ENCODE measurements at places on chromosomes 2 and 18.

DNA sequence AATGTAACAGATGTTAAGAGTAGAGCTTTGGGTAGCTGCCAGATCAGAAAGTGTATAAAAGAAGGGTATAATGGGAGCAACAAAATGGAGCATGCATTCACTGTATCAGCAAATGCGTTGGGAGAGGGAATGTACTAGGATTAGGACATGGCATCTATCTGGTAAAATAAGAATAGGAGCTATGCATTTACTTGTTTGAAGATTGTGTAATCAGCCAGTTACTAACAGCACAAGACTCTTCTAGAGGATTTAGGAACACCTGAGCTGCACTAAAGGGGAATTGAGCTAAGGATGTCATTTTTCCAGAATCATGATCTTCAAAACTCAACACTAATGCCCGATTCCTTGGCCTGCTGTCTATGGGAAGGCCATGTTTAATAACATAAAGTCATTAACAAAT, 394.2 kb upstream of the TNP1 start:
- DNase-seq = no peak

GRCh38 chr18:71784777-71785176, 759.4 kb downstream of the CBLN2 start:
- no peak for DNase-seq

- no peak for DNase-seq
These were observed 11.8 kb downstream of the RND3 start for GRCh38 chr2:150475479-150476250.

- DNase-seq = no peak
These were observed 1.8 kb upstream of the ABCA12 start for GRCh38 chr2:215140166-215140707.

DNA sequence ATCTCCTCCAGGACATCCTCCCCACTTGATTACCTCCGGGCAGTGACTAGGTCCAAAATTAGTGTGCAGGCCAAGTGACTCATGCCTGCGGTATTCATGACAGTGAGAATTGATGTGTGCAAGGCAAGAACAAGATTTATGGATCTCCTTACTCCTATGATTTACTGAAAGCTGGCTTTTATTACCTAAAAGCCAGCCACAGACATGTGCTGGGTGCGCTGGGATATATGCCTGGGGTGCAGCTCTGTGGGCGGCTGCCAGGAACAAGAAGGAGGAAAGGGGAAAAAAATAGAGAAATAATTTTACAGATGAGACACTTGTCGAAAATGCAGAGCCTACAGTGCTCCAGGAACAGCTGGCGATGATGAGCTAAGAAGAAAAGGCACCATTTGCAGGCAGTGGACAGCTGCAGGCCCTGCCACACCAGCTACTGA, 359.3 kb downstream of the CMPK2 start:
- no peak for DNase-seq

- no peak for DNase-seq
These were observed 159.8 kb upstream of the PIEZO2 start for GRCh38 chr18:11309172-11309571.

GRCh38 chr2:12487253-12488004, 229.3 kb upstream of the TRIB2 start:
- DNase-seq = no peak

GRCh38 chr2:170024721-170025120, 153.2 kb upstream of the MYO3B start:
- no peak for DNase-seq

DNA sequence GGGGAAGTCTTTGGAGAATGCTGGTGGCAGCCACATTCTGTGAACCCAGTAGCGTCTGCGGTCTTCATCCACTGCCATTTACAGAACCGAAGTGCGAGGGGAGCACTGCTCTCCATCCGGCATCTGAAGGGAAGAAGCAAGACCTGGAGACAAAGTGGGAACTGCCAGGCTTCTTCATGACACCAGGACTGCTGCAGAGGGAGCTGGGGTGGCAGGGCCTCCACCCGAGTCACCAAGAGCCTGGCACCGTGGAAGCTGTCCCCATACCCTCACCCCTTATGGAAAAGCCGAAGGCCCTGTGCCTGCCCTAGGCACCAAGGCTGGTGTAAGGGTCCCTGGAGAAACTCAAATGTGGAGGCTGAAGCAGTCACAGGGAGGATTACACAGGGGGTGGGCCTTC, 79.8 kb downstream of the CIB4 start:
- DNase-seq = no peak

DNA sequence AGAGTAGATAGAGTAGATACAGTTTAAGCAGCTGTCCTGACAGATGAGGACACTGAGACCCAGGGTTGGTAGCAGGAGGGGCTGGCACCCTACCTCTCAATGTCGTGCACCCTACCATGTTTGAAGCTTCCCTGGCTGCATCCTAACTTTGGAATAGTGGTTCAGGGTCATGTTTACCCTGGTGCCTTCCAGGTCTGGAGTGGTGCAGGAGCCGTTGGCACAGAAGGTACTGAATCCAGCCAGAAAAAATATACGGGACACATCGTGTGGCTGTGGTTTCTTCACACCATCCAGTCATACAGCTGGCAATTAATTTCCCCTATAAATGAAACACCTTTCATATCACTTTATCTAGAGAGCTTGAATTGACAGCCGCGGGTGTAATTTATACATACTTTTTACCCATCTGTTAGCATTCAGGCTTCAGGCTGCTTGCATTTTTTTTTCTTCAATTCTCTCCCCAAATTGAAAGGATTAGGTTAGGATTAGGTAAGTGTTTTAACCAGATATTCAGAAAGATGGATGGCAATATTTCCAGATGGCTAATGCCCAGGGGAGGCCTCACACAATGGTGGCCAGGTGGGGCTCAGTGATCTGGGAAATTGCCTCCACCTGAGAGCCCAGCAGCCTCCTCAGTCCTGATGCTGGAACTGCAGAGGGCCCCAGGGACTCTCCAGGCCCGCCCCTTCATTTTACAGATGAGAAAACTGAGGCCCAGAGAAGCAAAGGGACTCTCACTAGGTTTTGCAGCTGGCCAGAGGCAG, 127.0 kb downstream of the CELF4 start:
- no peak for DNase-seq

GRCh38 chr2:32498306-32498705, 129.5 kb upstream of the TTC27 start:
- no peak for DNase-seq

DNA sequence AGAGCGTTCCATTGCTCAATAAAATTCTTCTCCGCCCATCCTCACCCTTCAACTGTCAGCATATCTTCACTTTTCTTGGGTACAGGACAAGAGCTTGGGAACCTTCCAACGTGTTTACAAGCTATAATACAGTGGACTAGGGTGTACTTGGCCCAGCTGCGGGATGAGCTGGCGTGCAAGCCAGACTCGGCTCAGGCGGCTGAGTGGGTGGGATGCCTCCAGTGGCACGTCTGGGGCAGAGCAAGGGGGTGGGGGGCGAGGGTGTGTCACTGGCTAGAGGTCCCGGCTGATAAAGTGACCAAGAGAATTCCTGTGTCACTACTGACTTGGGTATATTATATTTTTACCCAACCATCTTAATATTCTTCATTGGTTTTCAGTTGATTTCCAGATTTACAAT, 179.7 kb downstream of the EVA1A start:
- DNase-seq = no peak

GRCh38 chr2:215536510-215536909, 100.6 kb upstream of the FN1 start:
- no peak for DNase-seq

DNA sequence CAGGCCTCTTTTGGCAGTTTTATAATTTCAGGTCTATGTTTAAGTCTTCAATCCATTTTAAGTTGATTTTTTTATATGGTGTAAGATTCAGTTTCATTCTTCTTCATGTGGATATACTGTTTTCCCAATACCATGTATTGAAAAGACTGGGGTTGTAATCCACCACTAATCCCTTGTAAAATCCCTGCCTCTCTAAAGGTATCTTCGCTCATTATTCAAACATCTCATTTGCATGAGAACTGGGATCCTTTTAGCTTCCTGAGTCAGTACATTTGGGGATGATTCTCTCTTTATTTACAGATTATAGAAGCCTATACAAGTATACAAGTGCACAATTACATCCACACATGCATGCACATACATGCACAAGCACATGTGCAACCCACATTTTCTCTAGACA, 25.3 kb downstream of the DHRS9 start:
- no peak for DNase-seq

- DNase-seq = no peak
These were observed 20.2 kb downstream of the INPP4A start for GRCh38 chr2:98464772-98465310.

DNA sequence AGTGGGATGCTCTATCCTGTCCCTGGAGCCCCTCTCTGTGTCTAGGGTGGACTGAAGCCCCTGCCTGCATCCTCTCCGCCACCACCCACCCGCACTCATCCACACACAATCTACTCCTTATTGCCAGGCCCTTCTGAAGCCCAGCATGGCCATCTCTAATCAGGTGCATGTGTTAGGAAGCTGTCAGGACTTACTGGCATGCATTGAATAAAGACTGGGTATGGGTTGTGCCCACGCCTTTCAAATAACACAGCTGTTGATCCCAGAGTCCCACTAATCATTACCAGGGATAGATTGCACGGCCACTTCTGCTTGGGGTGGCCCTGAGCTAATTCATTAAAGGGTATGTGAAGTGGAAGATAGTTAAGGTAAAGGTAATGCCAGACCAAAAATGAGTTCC, 88.4 kb downstream of the CABLES1 start:
- DNase-seq = no peak

DNA sequence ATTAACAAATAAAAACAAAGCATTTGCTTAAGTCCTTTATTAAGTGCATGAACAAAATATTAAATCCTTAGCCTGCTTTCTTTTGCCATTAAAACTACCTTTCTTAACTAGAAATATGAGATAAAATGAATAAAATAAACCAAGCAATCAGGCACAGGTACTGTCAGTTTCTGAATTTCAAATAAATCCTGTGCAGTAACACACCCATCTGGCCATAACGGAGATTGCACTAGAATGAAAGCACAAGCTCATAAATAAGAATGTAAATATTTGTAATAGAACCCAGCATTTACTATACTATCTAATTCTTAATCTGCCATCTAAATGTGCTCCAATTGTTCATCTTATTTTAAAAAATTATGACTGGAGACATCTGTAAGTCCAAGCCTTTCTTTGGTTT, 31.9 kb downstream of the PRKRA start:
- DNase-seq = no peak

Measured in frontal cortex (tissue), 4 donors.